Activated CD8-positive, alpha-beta memory T cell treated with anti-CD3 and anti-CD28 coated beads for 1 hour (primary cell): ENCODE measurements at places on chromosomes 1 and 21.

DNA sequence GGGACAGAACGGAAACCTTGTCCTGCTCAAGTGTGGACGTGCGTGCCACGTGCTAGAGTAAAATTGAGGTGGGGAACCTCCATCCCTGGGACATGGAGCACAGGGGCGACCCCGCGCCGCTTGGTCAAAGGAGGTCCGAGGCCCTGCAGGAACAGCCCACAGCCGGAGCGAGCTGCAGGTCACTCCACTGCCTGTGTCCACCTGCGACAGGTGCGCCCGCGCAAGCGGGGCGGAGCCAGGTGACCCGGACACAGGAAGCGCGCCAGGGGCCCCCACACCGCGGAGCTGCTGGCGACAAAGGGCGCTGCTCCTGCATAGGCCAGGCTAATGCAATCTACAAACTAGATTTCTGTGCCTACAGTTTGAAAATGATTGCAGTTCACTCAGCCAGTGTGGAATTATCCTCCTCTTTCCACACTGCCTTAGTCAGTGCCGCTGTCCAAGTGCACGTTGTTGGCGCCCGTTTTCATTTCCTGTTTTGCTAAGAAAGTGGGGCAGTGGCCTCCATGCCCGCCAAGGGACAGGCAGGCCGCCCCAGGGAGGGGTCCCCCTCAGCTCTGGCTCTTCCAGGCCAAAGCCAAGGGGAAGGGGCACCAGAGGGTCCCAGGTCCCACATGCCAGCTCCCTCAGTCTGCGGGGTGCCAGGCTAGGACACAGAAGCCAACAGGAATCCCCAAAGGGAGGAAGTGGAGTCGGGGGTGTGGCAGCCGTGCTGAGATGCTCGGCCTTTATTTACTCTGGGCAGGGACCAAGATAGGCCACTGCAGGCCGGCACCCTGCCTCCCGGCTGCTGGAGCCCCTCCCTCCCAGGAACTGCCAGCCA is 4.3 kb upstream of the NADK start:
- DNase-seq: no peak

DNA sequence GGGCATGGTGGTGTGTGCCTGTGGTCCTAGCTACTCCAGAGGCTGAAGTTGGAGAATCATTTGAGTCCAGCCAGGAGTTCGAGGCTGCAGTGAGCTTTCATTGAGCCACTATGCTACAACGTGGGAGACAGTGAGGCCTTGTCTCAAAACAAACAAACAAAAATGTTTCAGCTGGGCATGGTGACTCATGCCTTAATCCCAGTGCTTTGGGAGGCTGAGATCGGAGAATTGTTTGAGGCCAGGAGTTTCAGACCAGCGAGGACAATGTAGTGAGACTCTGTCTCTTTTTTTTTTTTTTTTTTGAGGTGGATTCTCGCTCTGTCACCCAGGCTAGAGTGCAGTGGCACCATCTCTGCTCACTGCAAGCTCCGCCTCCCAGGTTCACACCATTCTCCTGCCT is 5.0 kb upstream of the RPL5 start:
- DNase-seq: no peak

DNA sequence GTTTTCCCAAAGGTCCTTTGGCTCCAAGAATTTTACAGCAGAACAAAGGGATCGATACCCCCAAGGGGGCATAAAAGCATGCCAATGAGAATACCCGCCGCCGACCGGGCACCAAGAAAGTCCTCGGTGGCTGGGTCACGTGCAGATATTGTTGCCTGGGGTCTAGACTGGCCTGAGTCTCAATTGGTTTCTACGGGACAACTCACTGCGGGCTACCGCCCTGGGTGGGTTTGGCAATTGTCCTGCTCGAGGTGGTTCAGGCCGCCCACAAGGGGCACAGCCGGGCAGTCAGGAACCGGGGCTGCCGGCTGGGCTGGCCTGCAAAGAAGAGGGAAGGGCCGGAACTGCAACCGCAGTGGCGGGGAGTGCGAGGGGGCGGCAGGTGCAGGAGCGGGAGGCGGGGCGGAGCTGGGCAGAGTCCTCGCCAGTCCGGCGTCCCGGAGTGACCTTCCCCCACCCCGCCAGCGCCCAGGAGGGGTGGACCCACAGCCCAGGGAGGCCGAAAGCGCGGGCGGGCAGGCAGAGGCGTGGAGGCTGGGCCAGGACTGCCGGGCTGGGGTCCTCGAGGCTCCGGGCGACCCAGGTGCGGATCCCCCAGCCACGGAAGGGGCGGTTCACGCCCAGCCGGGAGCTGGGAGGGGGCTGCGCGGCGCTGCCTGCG is 926 bp upstream of the ATP1B1 start:
- DNase-seq: no peak

GRCh38 chr1:153288634-153289275 is 24.0 kb downstream of the PGLYRP3 start:
- no peak for DNase-seq

GRCh38 chr1:62436039-62436465 is 797 bp upstream of the USP1 start:
- DNase-seq: no peak

- DNase-seq: no peak
Measured at GRCh38 chr1:31868862-31869261, 53.0 kb upstream of the SPOCD1 start.

DNA sequence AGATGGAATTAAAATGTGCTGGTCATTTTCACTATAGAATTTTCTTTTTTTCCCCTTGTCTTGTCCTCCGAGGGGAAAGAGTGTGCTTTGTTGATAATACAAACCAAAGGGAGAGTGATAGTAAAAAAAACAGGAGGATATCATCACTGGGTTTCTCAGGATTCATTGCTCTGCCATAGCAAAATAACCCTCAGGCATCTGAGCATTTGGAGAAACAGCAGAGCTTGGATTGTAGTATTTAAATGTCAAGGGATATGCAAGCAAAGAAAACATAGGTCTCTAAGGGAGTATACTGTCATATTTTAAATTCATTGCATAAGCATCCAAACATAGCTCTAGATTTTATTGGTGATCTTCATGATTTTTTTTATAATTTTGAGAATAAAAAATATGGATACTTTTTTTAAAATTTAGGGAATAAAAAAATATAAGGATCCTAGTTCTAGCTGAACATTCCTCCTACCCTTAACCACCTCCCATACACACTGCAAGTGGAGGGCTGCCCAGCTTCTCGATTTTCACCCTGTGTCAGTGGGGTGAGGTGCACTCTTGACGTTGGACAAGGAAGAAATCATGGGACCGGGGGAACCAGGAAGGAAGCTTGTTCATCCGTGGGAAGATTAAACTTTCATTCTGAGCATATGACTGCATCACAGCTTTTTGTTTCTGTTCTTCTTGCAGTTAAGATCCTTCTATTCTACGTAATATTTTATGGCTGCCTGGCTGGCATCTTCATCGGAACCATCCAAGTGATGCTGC is 4.4 kb downstream of the ATP1B1 start:
- no peak for DNase-seq

- DNase-seq: no peak
Measured at GRCh38 chr1:155175927-155176371, 2.3 kb downstream of the TRIM46 start.

DNA sequence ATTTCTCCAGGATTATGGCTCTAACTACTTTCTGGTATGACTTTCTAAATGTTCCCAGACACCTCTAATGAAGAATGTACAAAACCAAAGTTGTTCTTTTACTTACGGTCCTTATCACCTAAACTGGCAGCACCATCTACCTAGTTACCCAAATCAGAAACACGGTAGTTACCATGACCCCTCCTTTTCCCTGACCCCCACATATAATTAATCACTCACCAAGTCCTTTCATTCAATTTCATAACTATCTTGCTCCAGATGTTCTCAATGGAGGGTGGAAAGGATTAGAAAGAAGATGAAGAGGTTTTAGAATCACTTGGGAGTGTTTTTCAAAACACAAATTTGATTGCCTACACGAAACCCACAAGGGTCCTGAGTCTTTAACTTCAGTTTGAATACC is 98.0 kb downstream of the DENND1B start:
- no peak for DNase-seq

GRCh38 chr1:116847688-116848531 is 61.8 kb upstream of the PTGFRN start:
- DNase-seq: no peak

DNA sequence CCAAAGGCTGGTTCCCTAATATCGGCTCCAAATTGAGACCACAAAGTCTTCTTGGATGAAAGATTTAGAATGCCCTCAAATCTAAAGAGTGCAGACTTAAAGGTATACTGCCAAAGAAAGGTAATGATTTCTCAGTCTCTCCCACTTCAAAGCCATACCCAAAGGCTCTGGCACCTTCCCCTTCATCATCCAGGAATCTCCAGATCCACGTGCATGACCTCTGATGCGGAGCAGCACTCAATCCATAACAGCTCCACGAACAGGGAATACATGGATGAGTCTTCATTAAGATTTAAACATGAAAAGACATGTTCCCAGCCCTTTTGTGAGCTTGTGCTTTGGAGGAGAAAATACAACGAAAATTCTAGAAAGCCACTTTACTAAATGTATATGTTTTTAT is 453.9 kb downstream of the DSCAM start:
- DNase-seq: no peak

DNA sequence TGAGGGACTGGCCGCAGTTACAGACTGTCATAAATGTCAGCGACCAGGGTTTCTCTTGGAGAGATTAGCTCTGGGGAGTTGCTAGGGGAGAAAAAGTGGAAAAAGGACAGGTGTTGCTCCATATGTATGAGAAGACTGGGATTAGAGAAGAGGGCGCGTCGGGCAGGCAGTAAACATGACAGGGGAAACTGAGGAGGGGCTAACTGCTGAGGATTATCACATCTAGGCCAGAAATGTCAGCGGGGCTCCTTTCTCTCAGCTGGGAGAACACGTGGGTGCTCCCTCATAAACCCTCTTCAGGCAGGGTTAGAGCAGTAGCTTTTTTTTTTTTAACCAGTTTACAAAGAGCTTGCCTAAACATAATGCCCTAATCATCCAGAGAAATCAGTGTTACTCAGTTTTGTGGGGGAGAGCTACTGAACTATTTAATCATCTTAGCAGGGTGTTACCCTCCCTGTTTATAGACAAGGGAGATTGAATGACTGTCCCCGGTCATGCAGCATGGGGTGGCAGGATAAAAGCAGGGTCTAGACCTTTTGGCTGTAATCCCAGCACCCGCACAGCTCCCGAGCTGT is 35.2 kb downstream of the ELAPOR1 start:
- DNase-seq: no peak

GRCh38 chr1:26070296-26070962 is 3.0 kb upstream of the TRIM63 start:
- DNase-seq: no peak

- DNase-seq: no peak
Measured at GRCh38 chr1:78291418-78291817, 199.4 kb upstream of the PTGFR start.

GRCh38 chr1:155051342-155051776 is 243 bp downstream of the ADAM15 start:
- no peak for DNase-seq

DNA sequence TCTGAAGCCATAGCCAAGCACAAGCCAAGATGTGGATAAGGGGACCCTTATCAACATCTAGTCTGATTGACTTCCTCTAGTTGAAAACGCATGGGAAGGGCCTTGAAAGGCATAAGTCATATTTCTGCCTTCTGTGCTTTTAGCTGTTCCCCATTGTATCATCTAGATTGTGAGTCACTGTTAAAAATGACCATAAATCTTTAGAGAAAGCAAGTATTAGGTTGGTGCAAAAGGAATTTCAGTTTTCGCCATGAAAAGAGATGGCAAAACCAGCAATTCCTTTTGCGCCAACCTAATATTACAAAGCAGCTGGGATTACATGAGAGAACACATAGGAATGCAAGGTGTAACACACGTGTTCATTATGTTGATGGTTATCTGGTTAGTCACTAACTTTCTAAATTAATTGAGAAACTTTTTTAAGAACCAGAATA is 63.6 kb downstream of the CLIC6 start:
- DNase-seq: no peak

DNA sequence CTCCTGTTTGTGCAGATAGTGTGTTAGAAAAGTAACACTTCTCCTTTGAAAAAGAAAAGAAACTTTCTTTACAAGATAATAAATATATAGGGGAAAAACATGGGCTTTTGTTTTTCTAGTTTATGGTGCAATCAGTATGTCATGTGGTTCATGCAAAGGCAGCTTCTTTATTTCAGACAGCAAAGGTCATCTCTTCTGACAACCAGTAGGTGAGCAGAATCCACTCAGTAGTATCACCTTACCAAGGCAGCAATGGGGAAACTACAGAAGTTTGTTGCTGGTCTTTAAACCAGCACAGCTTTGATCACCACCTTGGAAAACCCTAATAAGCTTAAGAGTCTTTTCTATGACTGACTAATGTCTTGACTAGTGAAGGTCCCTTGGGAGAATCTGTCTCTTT is 13.0 kb upstream of the SAMSN1 start:
- DNase-seq: no peak

GRCh38 chr21:33949516-33950430 is 34.2 kb upstream of the ATP5PO start:
- DNase-seq: no peak

GRCh38 chr1:31238986-31239613 is 587 bp downstream of the NKAIN1 start:
- DNase-seq: no peak

DNA sequence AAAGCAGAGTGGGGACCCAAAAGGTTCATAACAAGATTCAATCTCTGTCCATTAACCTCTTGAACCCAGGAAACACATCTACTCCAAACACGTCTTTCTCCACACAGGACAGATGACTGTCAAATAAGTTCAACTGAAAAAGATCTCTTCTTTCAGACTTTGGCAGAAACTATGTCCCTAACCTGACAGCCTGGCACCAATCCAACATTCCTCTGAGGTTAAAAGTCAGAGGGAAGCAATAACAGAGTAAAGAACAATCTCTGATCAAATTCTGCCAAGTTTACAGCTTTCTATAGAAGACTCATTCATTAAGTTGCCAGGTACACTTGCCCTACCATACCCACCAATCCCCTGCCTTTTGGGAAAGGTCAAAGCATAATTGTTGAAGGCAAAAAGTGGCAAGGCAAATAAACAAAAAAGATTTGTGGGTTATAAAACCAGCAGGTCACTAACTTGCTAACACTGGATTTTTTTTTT is 31.9 kb downstream of the OTUD7B start:
- no peak for DNase-seq

- no peak for DNase-seq
Measured at GRCh38 chr1:119462964-119463363, 44.0 kb upstream of the HSD3B1 start.

GRCh38 chr21:30234643-30235042 is 18.7 kb upstream of the CLDN8 start:
- no peak for DNase-seq

- DNase-seq: no peak
Measured at GRCh38 chr1:94543893-94544635, 2.5 kb upstream of the F3 start.
